ENCODE measurements at places on chromosomes 2 and 18.

- no peak for DNase-seq
These were observed 23.7 kb downstream of the NCAPH start for GRCh38 chr2:96359310-96359709.

DNA sequence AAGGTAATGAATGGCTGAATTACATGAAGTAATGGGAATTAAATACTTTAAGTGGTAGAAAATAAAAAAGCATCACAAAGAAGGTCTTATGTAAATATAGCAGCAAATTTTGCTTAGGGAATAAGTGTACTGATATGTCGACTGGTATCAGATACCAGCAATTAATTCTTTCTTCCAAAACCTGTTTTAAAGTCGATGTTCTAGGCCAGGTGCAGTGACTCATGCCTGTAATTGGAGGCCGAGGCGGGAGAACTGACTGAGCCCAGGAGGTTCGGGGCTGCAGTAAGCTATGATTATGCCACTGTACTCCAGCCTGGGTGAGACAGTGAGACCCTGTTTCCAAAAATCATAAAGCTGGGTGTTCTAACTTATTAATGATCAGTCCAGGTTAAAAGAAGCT, 30.3 kb downstream of the SP3 start:
- DNase-seq = no peak

DNA sequence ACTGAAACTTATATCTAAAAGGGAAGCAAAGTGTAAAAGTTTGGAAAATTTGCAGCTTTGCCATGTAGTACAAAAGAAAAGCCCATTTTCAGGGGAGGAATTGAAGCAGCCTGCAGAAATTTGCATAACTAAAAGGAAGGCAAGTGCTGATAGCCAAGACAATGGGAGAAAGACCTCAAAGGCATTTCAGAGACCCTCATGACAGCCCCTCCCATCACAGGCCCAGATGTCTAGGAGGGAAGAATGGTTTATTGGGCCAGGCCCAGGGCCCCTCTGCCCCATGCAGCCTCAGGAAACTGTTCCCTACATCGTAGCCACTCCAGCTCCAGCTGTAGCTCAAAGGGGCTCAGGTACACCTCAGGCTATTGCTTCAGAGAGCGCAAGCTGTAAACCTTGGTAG, 14.4 kb upstream of the WDR75 start:
- no peak for DNase-seq

GRCh38 chr2:219524817-219525216, 10.5 kb downstream of the ASIC4 start:
- no peak for DNase-seq

GRCh38 chr18:62131301-62131909, 55.5 kb downstream of the PIGN start:
- DNase-seq = peak; percentile 65
